Endothelial cell (in vitro differentiated cells): ENCODE measurements at places on chromosomes 7 and 10.

DNA sequence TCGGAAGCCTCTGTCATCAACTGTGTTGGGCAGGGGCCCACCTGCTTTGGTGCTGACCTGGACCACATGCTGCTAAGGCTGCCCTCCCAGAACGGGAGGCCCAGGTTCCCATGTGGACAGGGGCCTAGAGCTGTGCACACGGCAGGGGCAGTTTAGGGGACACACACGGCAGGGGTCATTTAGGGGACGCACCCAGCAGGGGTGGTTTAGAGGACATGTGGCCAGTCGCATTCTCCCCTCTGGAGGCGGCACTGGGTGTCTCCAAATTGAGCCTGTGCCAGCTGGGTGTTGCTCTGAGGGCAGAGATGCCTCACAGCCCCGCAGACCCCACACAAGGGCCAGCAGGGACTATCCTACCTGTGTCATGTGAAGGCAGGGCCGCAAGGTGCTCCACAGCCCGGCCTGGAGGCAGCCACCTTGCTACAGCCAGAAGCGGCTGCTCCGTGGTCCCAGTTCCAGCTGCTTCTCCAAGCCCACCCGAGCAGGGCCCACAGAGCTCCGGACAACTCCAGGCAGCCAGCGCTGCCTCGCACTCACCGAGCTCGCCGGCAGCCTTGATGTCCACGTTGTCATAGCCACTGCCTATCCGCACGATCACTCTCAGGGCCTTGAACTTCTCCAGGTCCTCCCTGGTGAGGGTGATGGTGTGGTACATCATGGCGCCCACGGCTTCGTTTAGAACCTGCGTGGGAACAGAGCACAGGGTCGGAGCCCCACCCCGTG is 60.7 kb downstream of the ZRANB1 start:
- peaks cover 15% of the 10 kb centered on the region for H3K4me1 ChIP-seq
- peaks cover 30% of the 10 kb centered on the region for H3K36me3 ChIP-seq
- no peak overlapping the region for H3K4me3 ChIP-seq

GRCh38 chr7:116984511-116984910 is 31.2 kb downstream of the ST7 start:
- peaks cover 4% of the 10 kb centered on the region for H3K27me3 ChIP-seq
- peaks cover 32% of the 10 kb centered on the region for H3K4me1 ChIP-seq
- no peak overlapping the region for H3K27ac ChIP-seq
- H3K4me3 ChIP-seq = no peak overlapping the region
- no peak for DNase-seq

- H3K27me3 ChIP-seq = peaks cover 4% of the 10 kb centered on the region
- peaks cover 33% of the 10 kb centered on the region for H3K4me1 ChIP-seq
- no peak for DNase-seq
These were observed 171.1 kb upstream of the GRB10 start for GRCh38 chr7:50953820-50954219.

DNA sequence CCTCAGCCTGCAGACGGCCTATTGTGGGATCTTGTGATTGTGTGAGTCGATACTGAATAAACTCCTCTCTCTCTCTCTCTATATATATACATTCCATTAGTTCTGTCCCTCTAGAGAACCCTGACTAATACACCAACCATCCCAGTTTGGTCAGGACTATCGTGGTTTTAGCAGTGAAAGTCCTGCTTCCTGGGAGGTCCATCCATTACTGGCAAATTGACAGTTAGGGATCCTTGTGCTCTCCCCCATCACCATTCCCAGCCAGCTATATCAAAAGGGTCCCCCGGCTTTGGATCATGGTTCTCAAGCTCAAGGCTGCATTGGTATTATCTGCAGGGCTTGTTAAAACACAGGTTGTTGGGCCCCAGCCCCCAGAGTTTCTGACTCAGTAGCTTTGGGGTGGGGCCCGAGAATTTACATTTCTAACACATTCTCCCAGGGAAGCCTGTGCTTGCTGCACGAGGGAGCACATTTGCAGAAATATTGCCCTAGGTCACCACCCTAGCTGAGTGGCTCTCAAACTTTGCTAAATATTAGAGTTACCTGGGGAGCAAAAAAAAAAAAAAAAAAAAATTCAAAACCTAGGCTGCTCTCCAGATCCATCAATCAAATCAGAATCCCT is 899.1 kb upstream of the AUTS2 start:
- no peak overlapping the region for H3K27ac ChIP-seq
- no peaks in the 10 kb centered on the region for H3K4me1 ChIP-seq
- no peak overlapping the region for H3K4me3 ChIP-seq
- no peak for DNase-seq
- H3K27me3 ChIP-seq = peaks cover 9% of the 10 kb centered on the region
- H3K36me3 ChIP-seq = peaks cover 18% of the 10 kb centered on the region

DNA sequence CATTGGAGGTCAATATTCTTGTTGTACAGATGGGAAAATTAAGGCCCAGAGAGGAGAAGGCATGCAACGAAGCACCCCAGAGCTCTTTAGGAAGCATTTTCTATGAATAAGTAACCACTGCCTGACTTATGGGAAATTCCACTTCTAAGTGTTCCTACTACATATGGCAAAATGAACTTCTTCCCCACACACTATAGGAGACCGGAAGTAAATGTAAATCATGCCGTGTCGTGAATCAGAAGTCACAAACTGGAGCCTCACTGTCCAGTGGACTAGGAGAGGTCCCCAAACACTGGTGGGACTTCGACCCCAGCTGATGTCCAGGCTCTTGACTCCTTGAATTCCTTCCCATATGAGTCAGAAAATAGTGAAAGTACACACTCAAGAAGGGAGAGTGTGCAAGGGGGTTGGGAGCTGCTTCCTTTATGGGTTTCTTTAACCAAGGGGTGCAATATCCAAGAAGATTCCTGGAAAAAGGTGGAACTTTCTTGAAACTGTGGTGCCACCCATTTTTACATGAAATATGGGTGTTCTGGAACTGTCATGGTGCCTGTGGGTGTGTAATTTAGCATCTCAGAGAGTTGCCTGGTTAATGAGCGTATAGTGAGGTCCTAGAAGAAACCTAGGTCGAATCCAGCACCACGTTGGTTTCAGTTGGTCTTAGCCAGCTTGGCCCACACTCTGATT is 6.7 kb downstream of the RASSF4 start:
- peaks cover 33% of the 10 kb centered on the region for H3K4me1 ChIP-seq
- H3K27me3 ChIP-seq = peaks cover 11% of the 10 kb centered on the region
- no peak overlapping the region for H3K27ac ChIP-seq
- no peak for DNase-seq

DNA sequence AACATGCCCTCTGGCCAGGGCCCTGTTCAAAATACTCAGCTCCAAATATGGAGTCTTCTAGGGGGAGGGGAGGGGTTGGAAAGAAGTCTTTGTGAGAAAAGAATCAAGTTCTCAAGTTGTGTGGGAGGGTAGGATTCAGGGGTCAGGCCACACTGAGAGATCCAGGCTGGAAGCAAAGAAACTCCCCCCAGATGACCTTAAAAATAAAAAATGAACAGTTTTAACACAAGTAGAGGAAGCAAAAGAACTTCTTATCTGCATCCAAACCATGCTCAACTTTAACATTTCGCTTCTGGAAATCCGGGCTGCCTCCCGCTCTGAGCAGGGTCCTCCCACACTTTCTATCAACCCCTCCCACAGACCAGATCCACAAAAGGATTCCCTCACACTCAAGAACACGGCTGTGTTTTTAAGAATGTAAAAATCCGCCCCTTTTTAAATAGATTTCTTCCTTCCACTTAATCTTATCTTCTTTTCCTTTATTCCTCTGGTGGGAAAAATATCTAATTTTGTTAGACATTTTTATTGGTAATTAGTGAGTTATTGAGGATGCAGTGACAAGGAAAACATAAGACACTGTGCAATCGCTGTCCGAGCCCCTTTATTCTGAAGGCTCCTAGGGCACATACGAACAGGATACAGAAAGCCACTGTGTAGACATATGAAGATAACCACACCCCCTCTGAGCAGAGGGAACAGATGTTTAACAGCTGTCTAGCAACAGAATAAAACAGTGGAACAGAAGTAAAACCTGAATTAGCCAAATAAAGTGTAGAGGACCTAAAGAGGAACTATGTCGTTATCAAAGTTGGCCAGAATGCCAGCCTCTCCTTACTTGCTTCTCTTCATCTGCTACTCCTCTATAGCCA is 43.8 kb downstream of the CYTH3 start:
- no peak for DNase-seq
- H3K27me3 ChIP-seq = peaks cover 2% of the 10 kb centered on the region
- peak overlapping the region; percentile 65 for H3K27ac ChIP-seq
- no peak overlapping the region for H3K4me3 ChIP-seq

DNA sequence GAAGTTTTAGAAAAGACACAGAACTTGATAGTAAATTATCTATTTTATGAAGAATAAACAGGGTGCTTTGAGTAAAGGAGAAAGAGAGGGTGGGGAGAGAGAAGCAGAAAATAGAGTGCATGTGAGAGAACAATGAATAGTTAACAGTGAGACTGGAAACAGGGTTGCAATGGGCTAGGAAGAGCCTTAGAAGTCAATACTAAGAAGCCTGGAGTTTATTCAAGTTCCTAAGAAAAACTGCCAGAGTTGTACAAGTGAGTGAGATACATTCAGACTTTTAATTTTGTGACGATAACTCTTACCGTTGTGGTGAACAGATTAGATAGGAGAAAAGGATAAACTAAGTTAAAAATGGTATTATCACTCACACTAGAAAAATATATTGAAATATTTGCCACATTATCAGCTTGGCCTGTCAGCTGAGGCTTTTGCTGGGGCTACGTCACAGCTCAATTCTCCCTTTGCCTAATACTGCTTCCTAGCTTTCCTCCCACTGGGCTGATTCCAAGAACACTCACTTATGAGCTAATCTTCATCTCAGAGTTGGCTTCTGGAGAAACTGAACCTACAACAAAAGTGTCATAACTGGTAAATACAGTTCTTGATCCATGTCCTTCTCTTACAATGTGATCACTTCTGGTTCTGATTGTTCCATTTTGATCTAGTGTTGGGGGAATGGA is 92.7 kb downstream of the SEMA3D start:
- H3K27me3 ChIP-seq = no peaks in the 10 kb centered on the region
- no peaks in the 10 kb centered on the region for H3K36me3 ChIP-seq
- no peak overlapping the region for H3K4me3 ChIP-seq
- H3K27ac ChIP-seq = no peak overlapping the region

DNA sequence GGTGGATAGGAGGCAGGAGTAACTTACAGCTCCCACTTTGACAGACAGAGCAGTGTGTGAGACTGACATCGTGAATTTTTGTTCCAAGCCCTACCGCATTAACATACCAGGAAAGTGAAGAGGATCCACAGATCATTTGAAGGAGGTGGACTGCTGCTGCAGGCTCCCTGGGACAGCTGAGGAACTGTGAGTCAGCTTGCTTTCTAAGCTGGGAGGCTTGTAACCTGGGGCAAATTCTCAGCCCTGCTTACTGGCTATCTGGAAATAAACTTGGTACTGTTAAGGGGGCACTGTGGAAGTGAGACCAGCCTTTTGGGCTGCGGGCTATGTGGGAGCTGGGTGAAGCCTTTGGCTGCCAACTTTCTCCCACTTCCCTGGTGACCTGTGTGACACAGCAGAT is 1202.5 kb downstream of the DNAJB9 start:
- H3K27me3 ChIP-seq = no peaks in the 10 kb centered on the region
- H3K27ac ChIP-seq = no peak overlapping the region
- no peaks in the 10 kb centered on the region for H3K4me1 ChIP-seq
- H3K36me3 ChIP-seq = no peaks in the 10 kb centered on the region
- no peak for DNase-seq

DNA sequence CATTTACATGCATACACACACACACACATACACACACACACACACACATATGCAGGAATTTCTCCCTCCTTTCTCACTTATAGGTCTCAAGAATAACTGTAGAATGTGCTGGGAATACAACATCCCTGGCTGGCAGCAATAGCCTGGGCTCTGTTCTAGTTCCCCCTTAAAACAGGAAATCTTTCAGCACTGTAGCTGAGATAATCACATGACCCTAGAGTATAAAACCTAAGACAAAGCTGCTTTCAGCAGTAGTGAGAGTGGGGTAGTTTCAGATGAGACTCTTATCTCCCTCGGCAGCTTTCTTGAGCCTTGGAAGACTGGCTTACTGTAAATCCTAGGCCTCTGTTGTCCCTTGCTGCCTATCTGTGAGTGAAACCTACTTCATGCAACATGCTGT is 137.4 kb upstream of the AKR1E2 start:
- peaks cover 10% of the 10 kb centered on the region for H3K4me1 ChIP-seq
- no peaks in the 10 kb centered on the region for H3K27me3 ChIP-seq
- no peak overlapping the region for H3K4me3 ChIP-seq

DNA sequence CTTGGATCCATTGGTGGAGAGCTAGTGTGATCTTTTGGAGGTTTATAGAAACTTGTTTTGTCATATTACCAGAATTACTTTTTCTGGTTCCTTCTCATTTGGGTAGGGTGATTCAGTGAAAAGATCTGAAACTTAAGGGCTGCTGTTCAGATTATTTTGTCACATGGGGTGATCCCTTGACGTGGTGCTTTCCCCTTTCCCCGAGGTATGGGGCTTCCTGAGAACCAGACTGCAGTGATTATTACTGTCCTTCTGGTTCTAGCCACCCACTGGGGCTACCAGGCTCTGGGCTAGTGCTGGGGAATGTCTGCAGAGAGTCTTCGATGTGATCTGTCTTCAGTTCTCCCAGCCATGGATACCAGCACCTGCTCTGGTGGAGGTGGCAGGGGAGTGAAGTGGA is 1030.0 kb downstream of the GRM8 start:
- no peak for DNase-seq
- H3K36me3 ChIP-seq = no peaks in the 10 kb centered on the region
- H3K27me3 ChIP-seq = peaks cover 3% of the 10 kb centered on the region
- H3K27ac ChIP-seq = no peak overlapping the region

DNA sequence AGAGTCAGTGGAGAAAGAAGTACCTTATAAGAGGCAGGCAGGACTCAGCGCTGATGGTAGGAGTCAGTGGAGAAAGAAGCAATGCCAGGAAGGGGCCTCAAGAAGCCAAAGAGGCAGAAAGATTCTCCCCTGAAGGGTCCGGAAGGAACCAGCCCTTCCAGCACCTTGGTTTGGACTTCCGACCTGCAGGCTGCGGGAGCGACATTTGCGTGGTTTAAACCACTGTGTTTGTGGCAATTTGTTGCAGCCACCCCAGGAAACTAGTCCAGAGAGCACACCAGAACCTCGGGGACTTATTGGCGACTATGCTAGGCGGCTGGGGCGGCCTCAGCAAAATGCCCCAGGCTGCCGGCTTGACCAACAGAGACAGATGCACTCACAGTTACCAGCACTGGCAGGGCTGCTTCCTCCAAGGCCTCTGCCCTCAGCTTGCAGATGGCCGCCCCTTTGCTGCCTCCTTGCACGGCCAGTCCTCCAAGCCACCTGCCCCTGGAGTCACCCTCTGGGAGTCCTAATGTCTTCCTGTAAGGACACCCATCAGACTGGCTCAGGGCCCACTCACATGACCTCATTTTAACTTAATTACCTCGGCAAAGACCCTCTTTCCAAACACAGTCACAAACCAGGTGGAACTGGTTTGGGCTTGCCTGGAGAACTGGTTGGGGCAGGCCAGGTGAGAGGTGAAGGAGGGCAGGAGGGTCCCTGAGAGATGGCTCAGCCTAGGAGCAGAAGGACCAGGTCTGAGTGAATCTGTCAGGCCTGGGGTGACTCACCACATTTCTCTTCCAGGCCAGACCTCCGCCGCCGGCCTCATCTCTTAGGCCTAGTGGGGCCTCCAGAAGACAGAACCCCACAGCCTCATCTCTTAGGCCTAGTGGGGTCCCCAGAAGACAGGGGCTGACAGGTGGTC is 26.1 kb downstream of the CALML3 start:
- peaks cover 31% of the 10 kb centered on the region for H3K4me1 ChIP-seq
- no peak overlapping the region for H3K27ac ChIP-seq
- no peak for DNase-seq
- H3K4me3 ChIP-seq = no peak overlapping the region
- H3K36me3 ChIP-seq = no peaks in the 10 kb centered on the region

- H3K36me3 ChIP-seq = no peaks in the 10 kb centered on the region
- no peak for DNase-seq
- H3K27me3 ChIP-seq = peaks cover 15% of the 10 kb centered on the region
- H3K4me3 ChIP-seq = peak overlapping the region; percentile 31
- H3K27ac ChIP-seq = no peak overlapping the region
These were observed 8.4 kb downstream of the PRKAG2 start for GRCh38 chr7:151868396-151869108.
